AG04449 (cell line): ENCODE measurements at places on chromosomes 11 and 22.

- DNase-seq: no peak
These were observed 118.5 kb downstream of the ELP4 start for GRCh38 chr11:31628111-31628510.

DNA sequence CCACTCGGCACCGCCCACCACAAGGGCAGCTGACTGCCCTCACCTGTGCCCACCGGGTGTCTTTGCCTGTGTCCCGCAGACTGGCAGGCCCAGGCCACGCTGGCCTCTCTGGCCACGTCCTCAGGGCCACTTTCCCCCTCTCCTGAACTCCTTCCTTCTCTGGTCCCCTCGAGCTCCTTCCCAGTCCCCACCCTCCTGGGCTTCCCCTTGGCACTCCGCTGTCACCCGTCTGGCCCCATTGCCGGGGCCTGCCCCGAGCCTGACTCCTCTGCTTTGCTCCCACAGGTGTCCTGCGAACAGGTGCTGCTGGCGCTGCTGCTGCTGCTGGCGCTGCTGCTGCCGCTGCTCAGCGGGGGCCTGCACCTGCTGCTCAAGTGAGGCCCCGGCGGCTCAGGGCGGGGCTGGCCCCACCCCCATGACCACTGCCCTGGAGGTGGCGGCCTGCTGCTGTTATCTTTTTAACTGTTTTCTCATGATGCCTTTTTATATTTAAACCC lies 14.2 kb downstream of the MCAT start:
- no peak for DNase-seq

GRCh38 chr22:25598609-25599008 lies 34.1 kb downstream of the GRK3 start:
- no peak for DNase-seq

GRCh38 chr11:119107538-119108145 lies 498 bp downstream of the C2CD2L start:
- DNase-seq: no peak

DNA sequence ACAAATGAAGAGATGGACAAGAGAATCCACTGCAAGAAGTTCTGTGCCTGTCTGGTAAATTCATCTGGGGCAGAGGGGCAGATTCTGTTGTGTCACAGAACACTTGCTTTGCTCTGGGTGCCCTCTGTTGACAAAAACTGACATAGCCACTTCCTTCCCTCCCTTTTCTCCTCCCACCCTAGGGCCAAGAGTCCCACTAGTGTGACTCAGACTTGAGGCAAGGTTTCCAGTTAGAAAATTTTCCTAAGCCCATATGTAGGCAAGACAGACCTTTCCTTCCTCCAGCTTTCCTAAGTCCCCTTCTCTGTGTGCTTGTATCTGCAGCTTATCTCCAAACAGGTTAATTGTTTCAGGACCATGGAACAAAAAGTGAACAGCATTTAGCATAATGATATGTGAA lies 106.8 kb downstream of the RBFOX2 start:
- peak; percentile 60 for DNase-seq
